ENCODE measurements at places on chromosomes 5 and 9.

GRCh38 chr9:114929201-114929600 lies 1.2 kb downstream of the TNFSF8 start:
- DNase-seq: no peak

DNA sequence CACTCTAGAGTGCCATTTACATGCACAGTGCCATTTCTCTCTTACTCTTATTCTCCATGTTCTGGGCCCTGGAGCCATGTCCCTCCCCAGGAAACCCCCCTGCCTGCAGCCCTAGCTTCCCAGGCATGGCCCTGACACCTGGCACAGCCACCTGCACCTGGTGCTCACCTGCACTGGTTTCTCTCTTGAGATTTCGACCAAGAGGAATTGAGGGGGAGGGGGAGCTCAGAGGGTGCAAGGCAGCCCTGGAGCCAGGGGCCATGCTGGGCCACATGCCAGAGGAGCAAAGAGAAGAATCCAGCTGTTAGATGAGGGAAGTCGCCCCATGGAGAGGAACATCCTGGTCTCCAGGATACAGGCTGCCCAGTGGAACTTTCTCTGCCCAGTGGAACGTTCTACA lies 65.0 kb upstream of the RAPGEF1 start:
- no peak for DNase-seq

DNA sequence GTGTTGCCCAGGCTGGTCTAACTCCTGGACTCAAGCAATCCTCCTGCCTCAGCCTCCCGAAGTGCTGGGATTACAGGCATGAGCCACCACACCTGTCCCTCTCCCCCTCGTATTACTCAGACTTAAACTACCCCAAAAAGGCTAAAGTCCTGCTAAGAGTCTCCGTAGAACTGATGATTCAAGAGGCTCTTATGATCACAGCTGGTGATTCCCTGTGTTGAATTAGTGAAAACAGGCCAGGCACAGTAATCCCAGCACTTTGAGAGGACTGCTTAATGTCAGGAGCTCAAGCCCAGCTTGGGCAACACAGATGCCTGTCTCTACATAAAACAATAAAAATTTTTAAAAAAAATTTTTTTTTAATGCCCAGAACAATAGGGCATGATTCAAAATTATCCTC lies 9.2 kb downstream of the CDC26 start:
- DNase-seq: no peak

- no peak for DNase-seq
These were observed 44.9 kb upstream of the ZNF462 start for GRCh38 chr9:106818034-106818433.

GRCh38 chr5:72790186-72790585 lies 26.3 kb upstream of the TNPO1 start:
- DNase-seq: no peak

- no peak for DNase-seq
These were observed 59.8 kb downstream of the INSYN2B start for GRCh38 chr5:169920474-169920873.

- no peak for DNase-seq
These were observed 195.0 kb downstream of the ADAMTSL1 start for GRCh38 chr9:18668944-18669343.

DNA sequence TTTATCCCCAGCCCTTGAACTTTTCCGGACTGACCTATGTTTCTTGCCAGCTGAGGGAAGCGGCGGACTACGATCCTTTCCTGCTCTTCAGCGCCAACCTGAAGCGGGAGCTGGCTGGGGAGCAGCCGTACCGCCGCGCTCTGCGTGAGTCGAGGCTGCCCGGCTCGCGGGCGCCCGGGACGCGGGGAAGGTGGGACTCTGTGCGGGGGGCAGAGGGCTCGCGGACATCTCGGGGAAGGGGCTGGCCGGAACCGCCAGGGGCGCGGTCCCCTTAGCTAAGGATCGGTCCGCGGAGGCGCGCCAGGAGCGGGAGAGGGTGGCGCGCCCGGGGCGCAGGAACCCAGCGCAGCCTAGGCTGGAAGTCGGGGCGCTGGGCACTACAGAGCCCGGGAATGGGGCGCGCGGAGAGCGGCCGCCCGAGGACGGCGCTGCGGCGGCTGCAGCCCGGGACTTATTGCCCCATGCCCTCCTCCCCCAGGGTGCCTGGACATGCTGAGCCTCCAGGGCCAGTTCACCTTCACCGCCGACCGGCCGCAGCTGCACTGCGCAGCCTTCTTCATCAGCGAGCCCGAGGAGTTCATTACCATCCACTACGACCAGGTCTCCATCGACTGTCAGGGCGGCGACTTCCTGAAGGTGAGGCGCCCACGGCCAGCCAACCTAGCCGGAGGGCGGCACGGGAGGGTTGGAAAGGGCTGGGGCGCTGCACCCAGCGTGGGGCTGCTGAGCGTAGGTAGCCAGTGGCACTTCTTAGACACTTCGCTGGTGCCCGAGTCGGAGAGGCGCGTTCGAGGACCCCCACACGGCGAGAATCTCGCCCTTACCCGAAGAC lies 922 bp downstream of the CRHBP start:
- DNase-seq: no peak

GRCh38 chr5:144088206-144089064 lies 82.0 kb downstream of the YIPF5 start:
- DNase-seq: no peak

GRCh38 chr9:126683698-126684044 lies 69.9 kb downstream of the LMX1B start:
- no peak for DNase-seq

GRCh38 chr5:82622205-82622604 lies 344.1 kb upstream of the RPS23 start:
- no peak for DNase-seq

- no peak for DNase-seq
These were observed 41.9 kb upstream of the AGXT2 start for GRCh38 chr5:35089334-35090314.

DNA sequence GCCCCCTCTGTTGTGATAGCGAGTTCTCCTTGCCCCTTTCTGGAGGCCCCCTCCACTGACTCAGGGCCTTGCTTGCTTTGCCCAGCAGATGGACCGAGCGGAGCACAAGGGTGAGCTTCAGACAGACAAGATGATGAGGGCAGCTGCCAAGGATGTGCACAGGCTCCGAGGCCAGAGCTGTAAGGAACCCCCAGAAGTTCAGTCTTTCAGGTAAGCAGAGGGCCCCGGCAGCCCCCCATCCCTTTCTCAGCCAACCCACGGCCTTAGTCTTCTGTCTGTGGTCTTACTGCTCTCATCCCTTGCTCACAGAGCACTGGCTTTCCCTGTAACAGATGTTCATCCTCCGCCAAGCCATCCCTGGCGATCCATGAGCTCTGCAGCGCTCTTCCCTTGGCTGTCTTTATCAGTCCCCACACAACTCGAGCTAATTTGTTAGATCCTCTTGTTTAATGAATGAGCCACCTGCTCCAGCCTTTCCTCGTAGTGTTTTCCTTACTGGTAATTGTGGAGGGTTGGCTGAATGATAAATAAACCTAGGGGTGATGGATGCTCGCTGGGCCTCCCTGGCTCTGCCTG lies 18.4 kb upstream of the RARS1 start:
- no peak for DNase-seq

Data from left forelimb (tissue), 1 donor.